Activated CD4-positive, alpha-beta memory T cell treated with anti-CD3 and anti-CD28 coated beads for 36 hours (primary cell): ENCODE measurements at places on chromosomes 3 and 15. TPM values are rescaled to one million over a fixed set of nuclear protein-coding genes. Genes with fewer than 3 reads are reported as not detected.

The DYNC1LI1 gene
- 35.2 TPM for total RNA-seq

GRCh38 chr15:59388670-59389069, 16.0 kb upstream of the MYO1E start:
- no peaks in the 10 kb centered on the region for H3K4me1 ChIP-seq
- no peaks in the 10 kb centered on the region for H3K27me3 ChIP-seq
- DNase-seq = no peak
- H3K27ac ChIP-seq = no peak overlapping the region
- no peak overlapping the region for H3K4me3 ChIP-seq
- H3K36me3 ChIP-seq = no peaks in the 10 kb centered on the region

The CFAP91 gene
- 0.31 TPM for total RNA-seq

The LYZL4 gene
- total RNA-seq = not detected

DNA sequence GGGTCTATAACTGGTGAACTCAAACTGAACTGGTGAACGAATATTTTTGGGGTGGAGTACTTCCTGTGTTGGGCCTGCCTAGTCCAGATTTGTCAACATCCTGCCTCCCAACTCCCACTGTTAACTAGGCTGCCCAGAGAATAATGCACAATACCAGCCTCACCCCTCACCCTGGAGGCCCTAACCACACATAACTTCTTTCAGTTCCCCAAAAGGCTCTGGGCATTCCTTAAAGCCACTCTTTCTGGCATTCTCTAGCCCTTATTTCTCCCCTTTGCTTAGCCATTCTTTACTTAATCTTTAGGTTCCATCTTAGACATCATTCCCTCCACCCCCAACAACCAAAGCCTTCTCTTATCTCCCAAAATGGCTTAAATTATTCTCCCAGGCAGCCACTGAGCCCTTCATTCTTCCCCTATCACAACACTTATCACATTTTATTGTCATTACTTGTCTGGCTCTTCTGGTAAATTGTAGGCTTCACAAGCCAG, 9.1 kb upstream of the SEC11A start:
- no peaks in the 10 kb centered on the region for H3K27me3 ChIP-seq
- peak; percentile 33 for DNase-seq
- no peaks in the 10 kb centered on the region for H3K36me3 ChIP-seq
- peak overlapping the region; percentile 81 for H3K27ac ChIP-seq
- H3K4me1 ChIP-seq = peaks cover 48% of the 10 kb centered on the region
- no peak overlapping the region for H3K4me3 ChIP-seq

DNA sequence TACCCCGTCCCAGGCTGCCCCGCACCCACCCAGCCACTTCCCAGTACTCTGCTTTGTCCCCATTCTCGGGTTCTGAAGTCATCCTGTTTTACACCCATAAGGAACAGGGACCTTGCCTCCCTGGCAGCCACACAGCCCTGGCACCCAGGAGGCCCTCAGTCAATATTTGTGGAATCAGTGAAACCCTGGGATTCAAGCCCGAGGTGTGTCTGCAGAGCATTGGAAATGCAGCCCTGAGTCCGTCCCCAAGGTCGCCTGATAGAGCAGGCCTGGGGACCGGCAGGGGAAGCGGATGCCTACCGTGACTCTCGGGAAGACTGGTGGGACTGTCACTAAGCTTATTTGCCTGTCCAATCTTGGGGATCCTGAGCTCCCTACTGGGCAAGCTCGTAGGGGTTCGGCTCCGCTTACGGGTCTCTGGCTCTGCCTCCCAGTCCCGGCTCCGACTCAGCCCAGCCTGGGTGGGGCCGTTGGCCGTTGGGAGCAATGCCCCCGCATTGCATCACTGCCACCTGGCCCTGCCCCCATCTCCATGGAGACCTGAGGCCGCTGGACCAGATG, 64.4 kb upstream of the TAMM41 start:
- H3K4me1 ChIP-seq = peaks cover 8% of the 10 kb centered on the region
- DNase-seq = no peak
- H3K27me3 ChIP-seq = no peaks in the 10 kb centered on the region
- H3K4me3 ChIP-seq = no peak overlapping the region
- H3K27ac ChIP-seq = no peak overlapping the region
